ENCODE measurements at places on chromosomes 11 and 22.

- no peak for DNase-seq
These were observed 820.8 kb downstream of the DLG2 start for GRCh38 chr11:84806354-84806753.

GRCh38 chr11:110349138-110349996 lies 53.0 kb upstream of the RDX start:
- DNase-seq, result no peak

DNA sequence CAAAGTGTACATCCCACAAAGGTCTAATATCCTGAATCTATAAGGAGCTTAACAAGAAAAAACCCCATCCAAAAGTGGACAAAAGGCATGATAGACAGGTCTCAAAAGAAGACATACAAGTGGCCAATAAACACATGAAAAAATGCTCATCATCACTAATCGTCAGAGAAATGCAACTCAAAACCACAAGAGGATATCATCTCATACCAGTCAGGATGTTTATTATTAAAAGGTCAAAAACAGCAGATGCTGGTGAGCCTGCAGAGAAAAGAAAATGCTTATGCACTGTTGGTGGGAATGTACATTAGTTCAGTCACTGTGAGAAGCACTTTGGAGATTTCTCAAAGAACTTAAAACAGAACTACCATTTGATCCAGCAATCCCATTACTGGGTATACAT lies 12.7 kb downstream of the LGALS12 start:
- no peak for DNase-seq

GRCh38 chr22:25636323-25636722 lies 71.8 kb downstream of the GRK3 start:
- no peak for DNase-seq

GRCh38 chr11:2526808-2527381 lies 82.1 kb downstream of the KCNQ1 start:
- no peak for DNase-seq

All from NCI-H1417 treated with DMSO at 0.1 percent for 48 hours (cell line).